Caco-2 (cell line): ENCODE measurements at places on chromosomes 16 and 17.
A peak's percentile ranks its signal among the peaks of the same experiment; 100 is the strongest.

- no peaks in the 10 kb centered on the region for H3K27me3 ChIP-seq
- no peak overlapping the region for H3K4me3 ChIP-seq
- H3K27ac ChIP-seq = no peak overlapping the region
- no peak for DNase-seq
- H3K4me1 ChIP-seq = no peaks in the 10 kb centered on the region
Observed at GRCh38 chr16:73213732-73214455, 166.0 kb upstream of the ZFHX3 start.

- H3K36me3 ChIP-seq = peaks cover 5% of the 10 kb centered on the region; the same call in 1 of the 2 replicates
- DNase-seq = no peak
- no peaks in the 10 kb centered on the region for H3K27me3 ChIP-seq
- H3K4me1 ChIP-seq = peaks cover 51% of the 10 kb centered on the region
- peak overlapping the region; percentile 2 for H3K27ac ChIP-seq
- H3K4me3 ChIP-seq = no peak overlapping the region
Observed at GRCh38 chr17:27554911-27555310, 76.1 kb upstream of the LGALS9 start.

DNA sequence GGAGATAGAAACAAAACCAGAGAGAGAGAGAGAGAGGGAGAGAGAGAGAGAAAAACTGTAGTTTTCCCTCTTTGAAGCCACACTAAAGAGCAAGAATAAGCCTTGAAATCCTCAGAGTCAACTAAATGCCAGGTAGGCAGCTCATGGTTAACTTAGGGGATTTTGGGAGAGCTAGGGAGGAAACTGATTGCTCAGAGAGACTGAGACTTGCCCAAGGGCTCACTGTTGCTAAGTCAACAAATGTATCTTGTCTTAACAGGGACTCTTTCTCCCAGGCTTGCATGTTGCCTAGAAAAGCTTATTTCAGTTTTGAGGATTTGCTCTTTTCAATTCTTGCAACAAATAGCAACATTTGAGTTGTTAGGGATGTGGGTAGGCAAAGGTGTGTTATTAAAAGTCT, 4.5 kb upstream of the SLC5A11 start:
- peaks cover 49% of the 10 kb centered on the region for H3K4me1 ChIP-seq
- no peaks in the 10 kb centered on the region for H3K27me3 ChIP-seq
- H3K4me3 ChIP-seq = no peak overlapping the region
- no peaks in the 10 kb centered on the region for H3K36me3 ChIP-seq

DNA sequence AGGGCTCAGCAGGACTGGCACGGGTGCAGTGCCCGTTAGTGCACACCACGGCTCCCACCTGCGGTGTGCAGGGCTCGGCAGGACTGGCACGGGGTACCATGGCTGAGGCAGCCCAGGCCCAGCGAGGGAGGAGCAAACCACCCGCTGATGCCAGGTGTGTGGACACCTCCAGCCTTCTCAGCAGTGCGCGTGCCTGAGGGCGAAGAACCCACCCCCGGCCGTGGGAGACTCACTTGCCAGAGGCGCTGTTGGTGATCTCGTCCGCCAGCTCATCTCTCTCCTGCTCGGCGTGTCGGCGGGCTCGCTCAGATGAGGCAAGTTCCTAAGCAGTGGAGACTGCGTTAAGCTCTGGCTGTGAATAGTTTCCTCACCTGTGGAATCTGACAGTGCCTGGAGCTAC, 45.4 kb downstream of the NDEL1 start:
- H3K27me3 ChIP-seq = no peaks in the 10 kb centered on the region
- no peaks in the 10 kb centered on the region; the same call in 1 of the 2 replicates for H3K36me3 ChIP-seq
- H3K4me3 ChIP-seq = no peak overlapping the region
- H3K4me1 ChIP-seq = no peaks in the 10 kb centered on the region
- no peak for DNase-seq
